ENCODE measurements at places on chromosomes 3 and 15. TPM values are rescaled to one million over a fixed set of nuclear protein-coding genes. Genes with fewer than 3 reads are reported as not detected.
A peak's percentile ranks its signal among the peaks of the same experiment; 100 is the strongest.

DNA sequence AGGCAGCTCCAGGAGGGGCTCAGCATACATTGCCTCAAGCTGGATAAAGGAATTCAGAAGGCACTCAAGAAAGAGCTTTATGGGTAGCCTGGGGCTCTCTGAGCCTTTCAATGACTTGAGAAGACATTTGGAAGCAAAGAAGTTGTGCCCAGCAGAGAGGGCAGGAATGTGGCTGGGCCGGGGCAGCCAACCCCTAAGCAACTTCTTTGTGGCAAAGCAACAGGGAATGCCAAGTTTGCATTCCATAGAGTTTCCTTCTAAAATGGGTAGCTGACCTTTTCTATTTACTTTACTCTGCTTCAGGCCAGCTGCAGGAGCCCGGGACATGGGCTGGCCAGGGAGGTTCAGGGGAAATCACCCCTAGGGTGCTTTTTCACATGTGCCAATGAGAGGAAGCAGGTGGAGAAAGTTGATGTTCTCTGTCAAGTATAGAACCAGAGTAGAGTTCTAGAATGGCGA lies 45.6 kb downstream of the CCDC12 start:
- no peak for DNase-seq

CNTN4 gene
- 1.8 TPM for total RNA-seq

GRCh38 chr3:125318167-125318865 lies 56.8 kb downstream of the ZNF148 start:
- DNase-seq = no peak

GRCh38 chr15:91380114-91380513 lies 280.1 kb downstream of the SV2B start:
- no peak for DNase-seq

DNA sequence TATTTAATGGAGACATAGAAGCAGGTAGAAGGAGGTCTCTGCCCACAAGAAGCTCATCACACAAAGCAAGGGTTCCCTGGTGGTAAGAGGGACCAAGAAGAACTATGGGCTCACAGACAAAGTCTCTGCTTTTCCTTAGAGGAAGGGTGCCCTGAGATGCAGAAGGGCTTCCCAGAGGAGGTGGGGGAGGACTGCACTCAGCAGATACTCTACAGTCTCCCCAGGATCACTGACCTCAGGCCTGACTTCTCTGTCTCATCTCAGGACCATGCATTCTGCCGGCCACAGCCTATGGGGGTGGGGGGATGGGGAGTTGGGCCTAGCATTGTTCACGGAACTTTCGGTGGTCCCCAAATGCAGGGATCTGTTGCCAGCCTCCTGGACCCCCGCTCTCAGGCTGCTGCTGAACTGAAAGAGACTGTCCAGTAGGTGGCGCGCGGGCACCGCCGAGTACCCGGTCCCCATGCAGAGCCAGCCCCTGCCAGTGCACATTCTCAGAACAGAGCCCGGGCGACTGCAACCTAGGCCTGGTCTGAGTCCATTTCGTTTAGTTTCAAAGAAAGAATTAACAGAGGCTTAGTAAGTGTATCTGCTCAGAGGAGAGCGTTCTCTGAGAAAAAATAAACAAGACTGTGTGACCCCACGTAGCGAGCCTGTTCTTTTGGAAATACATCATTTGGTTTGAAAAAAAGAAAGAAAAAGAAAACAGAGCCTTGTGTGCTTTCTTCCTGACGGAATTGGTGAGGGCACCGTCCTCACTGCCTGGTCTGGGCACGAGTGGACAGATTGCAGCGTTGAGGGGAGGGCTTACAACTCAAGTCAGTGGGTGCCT lies 74.1 kb downstream of the LRTM1 start:
- peak; percentile 60 for DNase-seq

PCOLCE2 gene
- total RNA-seq = 10.4 TPM

GRCh38 chr3:59978979-59979378 lies 929.2 kb upstream of the CFAP20DC start:
- DNase-seq = no peak

GRCh38 chr15:56244038-56244810 lies 545 bp upstream of the RFX7 start:
- DNase-seq = peak; percentile 41

GCNT3 gene
- total RNA-seq = 1.5 TPM
